CD4-positive, alpha-beta T cell treated with Interferon gamma for 1 hour (primary cell): ENCODE measurements at places on chromosomes 2 and 18.

GRCh38 chr18:52334896-52335295 lies 5.1 kb upstream of the DCC start:
- DNase-seq: no peak

- DNase-seq: no peak
These were observed 1231.6 kb upstream of the DDX18 start for GRCh38 chr2:116582850-116583249.

DNA sequence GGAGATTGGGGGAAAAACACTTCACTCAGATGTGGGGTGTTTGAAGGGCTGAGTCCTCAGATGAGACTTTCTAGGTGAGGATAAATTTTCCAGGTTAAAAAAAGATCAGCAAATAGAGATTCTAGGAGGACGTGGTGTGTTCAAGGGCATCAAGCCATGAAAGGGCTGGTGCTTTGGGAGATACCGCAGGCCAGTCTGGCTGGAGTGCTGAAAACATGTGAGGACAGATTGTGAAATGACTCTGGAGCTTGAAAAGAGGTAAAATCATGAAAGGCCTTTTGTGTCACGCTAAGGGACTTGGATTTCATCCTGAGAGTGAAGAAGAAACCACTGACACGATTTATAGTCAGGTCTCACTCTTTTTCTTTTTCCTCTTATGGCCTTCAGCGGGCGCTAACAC lies 320.5 kb downstream of the DPP10 start:
- no peak for DNase-seq

DNA sequence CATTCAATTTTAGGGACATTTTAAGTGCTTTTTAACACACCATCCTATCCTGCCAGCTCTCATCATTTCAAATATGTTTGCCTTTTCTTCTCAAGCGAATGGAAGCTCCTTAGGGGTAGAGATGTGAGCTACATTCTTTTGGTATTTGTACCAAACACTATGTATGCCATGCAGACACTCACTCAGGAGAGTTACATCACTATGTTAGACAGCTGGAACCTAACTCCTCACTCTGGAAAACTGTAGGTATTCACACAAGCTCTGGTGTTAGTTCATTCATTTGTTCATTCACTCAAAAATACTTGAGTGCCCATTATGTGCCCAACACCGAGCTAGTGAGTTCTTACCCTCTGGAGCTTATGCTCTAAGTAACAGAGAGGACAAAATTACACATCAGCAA lies 26.4 kb upstream of the RNU4ATAC start:
- DNase-seq: no peak

GRCh38 chr2:101120124-101120996 lies 30.8 kb downstream of the TBC1D8 start:
- no peak for DNase-seq

- DNase-seq: no peak
These were observed 426.1 kb downstream of the DSC3 start for GRCh38 chr18:30616414-30616813.
